Effector memory CD4-positive, alpha-beta T cell (primary cell): ENCODE measurements at places on chromosomes 4 and X.

- no peak for DNase-seq
Measured at GRCh38 chr4:74549936-74550335, 105.0 kb downstream of the AREG start.

- DNase-seq = no peak
Measured at GRCh38 chr4:26208237-26208994, 112.4 kb upstream of the RBPJ start.

DNA sequence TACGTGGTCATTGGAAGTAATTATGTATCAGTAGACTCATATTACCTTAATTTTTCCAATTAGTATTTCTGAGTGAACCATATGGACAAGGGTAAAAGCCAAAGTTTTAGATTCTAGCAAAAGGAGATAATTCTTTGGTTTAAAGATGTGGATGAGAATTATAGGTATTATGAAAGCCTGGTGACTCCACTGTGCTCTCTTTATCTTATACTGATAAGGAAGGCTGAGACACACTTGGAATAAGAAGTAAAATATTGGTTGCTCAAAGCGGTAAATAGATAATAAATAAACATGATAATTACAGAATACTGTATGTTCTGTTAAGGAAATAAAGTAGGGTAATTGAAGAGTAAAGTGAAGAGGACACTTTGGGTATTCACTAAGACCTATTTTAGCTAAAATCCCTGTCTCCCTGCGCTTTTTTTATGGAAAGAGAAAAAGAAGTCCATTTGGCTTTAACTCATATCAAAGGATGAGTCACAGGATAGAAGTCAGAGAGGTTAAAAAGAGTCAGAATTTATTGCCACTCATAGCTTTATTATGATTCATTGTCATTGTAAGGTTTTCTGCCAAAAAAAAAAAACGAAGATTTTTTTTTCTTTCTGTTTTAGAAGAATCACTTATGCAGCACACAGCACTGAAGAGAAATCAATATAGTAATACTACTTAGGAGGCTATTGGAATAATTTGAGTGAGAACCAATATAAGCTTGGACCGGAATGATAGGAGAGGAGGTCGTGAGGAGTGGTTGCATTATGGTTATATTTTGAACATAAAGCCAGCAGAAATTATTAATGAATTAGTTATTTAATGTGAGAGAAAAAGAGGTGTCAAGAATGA, 2463.1 kb downstream of the ARAP2 start:
- no peak for DNase-seq

GRCh38 chr4:24611575-24611974, 27.2 kb upstream of the DHX15 start:
- no peak for DNase-seq

DNA sequence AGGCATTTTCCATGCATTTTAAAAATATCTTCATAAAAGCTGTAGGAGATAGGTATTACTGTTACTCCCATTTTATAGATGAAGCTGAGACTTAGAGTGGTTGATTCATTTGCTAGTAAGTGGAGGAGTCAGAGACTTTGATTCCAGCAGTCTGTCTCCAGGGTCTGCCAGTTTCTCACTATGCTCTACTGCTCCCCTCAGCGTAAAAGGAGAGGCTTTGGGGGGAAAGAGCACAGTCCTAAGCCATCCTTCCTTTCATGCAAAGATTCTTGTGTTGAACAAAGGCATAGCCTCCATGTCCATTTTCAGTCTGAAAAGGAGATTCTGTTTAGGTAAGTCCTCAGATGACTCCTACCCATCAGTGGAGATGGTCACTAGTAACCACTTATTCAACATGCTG, 117.7 kb upstream of the TMEM150C start:
- DNase-seq = no peak

GRCh38 chrX:106022238-106022637, 16.3 kb downstream of the SERPINA7 start:
- no peak for DNase-seq
